RWPE1 (cell line): ENCODE measurements at places on chromosomes 6 and 20.

DNA sequence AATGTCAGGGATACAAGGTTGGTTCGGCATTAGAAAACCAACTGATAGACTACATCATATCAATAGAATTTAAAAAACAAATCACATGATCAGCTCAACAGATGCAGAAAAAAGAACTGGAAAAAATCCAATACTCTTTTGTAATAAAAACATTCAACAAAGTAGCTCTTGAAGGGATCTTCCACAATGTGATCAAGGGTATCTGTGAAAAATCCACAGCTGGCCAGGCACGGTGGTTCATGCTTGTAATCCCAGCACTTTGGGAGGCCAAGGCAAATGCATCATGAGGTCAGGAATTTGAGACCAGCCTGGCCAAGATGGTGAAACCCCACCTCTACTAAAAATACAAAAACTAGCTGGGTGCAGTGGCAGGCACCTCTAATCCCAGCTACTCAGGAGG is 63.1 kb downstream of the ASCC3 start:
- no peak for DNase-seq

DNA sequence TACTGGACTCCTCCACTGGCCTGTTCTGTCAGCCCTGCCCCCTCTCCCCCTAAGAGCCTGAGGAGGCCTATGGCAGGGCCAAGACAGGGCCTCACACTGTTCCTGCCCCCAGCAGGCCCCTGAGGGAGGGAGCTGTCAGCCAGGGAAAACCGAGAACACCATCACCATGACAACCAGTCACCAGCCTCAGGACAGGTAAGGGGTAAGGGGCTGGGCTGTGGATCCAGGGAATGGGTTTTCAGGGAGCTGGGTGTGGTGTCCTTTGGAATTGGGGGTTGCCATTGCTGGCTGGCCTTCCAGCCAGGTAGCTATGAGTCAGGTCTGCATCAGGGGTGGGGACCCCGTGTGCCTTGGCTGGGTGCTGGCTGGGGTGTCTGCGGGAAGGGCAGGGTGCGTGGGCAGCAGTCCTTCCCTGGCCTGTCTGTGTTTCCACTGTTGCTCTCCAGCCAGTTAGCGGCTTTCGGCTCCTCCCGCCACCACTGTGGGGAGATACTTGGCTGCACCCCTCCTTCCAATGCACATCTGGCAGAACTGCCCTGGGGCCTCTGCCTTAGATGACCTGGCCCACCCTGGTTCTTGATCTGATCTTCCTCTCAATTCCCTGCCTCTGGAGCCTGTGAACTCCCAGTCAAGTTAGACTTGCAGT is 3.9 kb downstream of the SLC29A1 start:
- no peak for DNase-seq

- DNase-seq = no peak
Measured at GRCh38 chr6:95593025-95593424, 15.7 kb downstream of the MANEA start.

- no peak for DNase-seq
Measured at GRCh38 chr6:51489133-51489532, 598.3 kb downstream of the PKHD1 start.

DNA sequence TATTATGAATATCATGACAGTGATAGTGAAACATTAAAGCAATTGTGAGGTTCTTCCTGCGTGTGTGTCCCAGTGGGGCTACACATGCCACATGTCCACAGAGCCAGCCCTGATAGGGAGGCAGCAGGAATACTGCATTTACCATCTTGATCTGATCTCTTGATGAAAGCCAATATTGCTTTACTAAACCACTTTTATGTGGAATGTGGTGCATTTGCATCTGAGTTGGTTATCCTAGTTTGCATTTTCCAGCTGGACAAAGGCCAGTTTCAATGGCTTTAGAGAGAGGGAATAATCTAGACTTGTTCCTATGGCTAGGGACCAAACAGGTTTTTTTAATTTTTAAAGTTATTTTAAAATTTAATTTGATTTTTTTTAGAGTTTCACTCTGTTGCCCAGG is 216.3 kb upstream of the FERMT1 start:
- no peak for DNase-seq

DNA sequence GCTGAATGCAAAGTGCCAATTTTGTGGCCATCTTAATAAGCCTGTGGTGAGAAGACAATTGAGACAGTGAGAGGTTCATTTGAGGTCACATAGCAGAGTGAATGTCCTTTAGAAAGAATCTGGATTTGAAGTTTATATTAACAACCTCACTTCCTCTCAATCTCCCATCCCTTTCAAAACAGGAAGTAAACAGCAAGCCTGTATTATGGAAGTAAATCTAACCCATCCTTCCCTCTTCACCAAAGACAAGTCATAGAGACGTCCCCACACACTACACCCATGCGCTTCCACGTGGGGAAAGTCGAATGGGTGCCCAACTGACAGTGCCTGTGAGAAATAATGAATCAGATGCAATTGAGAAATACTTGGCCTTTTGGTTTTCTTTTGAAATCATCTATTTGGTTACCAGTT is 28.8 kb upstream of the CCND3 start:
- peak; percentile 31 for DNase-seq

- no peak for DNase-seq
Measured at GRCh38 chr20:764255-764654, 4.0 kb downstream of the SLC52A3 start.

- DNase-seq = no peak
Measured at GRCh38 chr6:113672491-113673149, 184.5 kb upstream of the MARCKS start.

GRCh38 chr6:107418118-107418517 is 41.2 kb downstream of the PDSS2 start:
- DNase-seq = no peak

GRCh38 chr6:18488526-18489270 is 101.5 kb downstream of the RNF144B start:
- peak; percentile 60 for DNase-seq
